ENCODE measurements at places on chromosomes 2 and 18. TPM values are rescaled to one million over a fixed set of nuclear protein-coding genes. Genes with fewer than 3 reads are reported as not detected.

UGT1A5 gene
- total RNA-seq: not detected

ZNF804A gene
- total RNA-seq: 0.06 TPM

PLEKHH2 gene
- total RNA-seq: 2.2 TPM

REG1B gene
- total RNA-seq: not detected

KCNJ13 gene
- total RNA-seq: not detected

DTNB gene
- 41.6 TPM for total RNA-seq

- H3K36me3 ChIP-seq: no peaks in the 10 kb centered on the region
- no peaks in the 10 kb centered on the region for H3K27me3 ChIP-seq
- H3K27ac ChIP-seq: no peak overlapping the region
- no peak overlapping the region for H3K4me3 ChIP-seq
Measured at GRCh38 chr18:3086871-3087270, 73.9 kb upstream of the LPIN2 start.

GRCh38 chr2:150476809-150477302 lies 10.6 kb downstream of the RND3 start:
- H3K4me3 ChIP-seq: no peak overlapping the region
- no peak for DNase-seq
- no peak overlapping the region for H3K27ac ChIP-seq
- no peaks in the 10 kb centered on the region for H3K4me1 ChIP-seq
- no peaks in the 10 kb centered on the region for H3K27me3 ChIP-seq

GRCh38 chr2:163734881-163735684 lies 725 bp downstream of the FIGN start:
- peaks cover 19% of the 10 kb centered on the region for H3K27me3 ChIP-seq
- no peak overlapping the region for H3K27ac ChIP-seq
- H3K4me1 ChIP-seq: no peaks in the 10 kb centered on the region
- DNase-seq: no peak
- no peaks in the 10 kb centered on the region for H3K36me3 ChIP-seq

- no peaks in the 10 kb centered on the region for H3K4me1 ChIP-seq
- no peaks in the 10 kb centered on the region for H3K27me3 ChIP-seq
- no peaks in the 10 kb centered on the region for H3K36me3 ChIP-seq
Measured at GRCh38 chr2:101638817-101639605, 58.5 kb upstream of the MAP4K4 start.

- H3K27ac ChIP-seq: no peak overlapping the region
- no peaks in the 10 kb centered on the region for H3K36me3 ChIP-seq
- H3K27me3 ChIP-seq: peaks cover 23% of the 10 kb centered on the region
- H3K4me3 ChIP-seq: no peak overlapping the region
- no peaks in the 10 kb centered on the region for H3K4me1 ChIP-seq
Measured at GRCh38 chr2:238853721-238854120, 5.8 kb downstream of the TWIST2 start.

GRCh38 chr2:19754907-19755306 lies 146.9 kb downstream of the TTC32 start:
- H3K27ac ChIP-seq: no peak overlapping the region
- no peak overlapping the region for H3K4me3 ChIP-seq
- H3K27me3 ChIP-seq: no peaks in the 10 kb centered on the region
- no peak for DNase-seq
- no peaks in the 10 kb centered on the region for H3K36me3 ChIP-seq

- H3K27ac ChIP-seq: no peak overlapping the region
- H3K4me3 ChIP-seq: no peak overlapping the region
- no peaks in the 10 kb centered on the region for H3K27me3 ChIP-seq
- no peak for DNase-seq
Measured at GRCh38 chr18:62828091-62828640, 112.8 kb downstream of the PHLPP1 start.

- no peaks in the 10 kb centered on the region for H3K4me1 ChIP-seq
- H3K4me3 ChIP-seq: no peak overlapping the region
- no peaks in the 10 kb centered on the region for H3K36me3 ChIP-seq
- DNase-seq: no peak
- H3K27me3 ChIP-seq: no peaks in the 10 kb centered on the region
- H3K27ac ChIP-seq: no peak overlapping the region
Measured at GRCh38 chr2:216563646-216564045, 65.0 kb downstream of the RPL37A start.

DNA sequence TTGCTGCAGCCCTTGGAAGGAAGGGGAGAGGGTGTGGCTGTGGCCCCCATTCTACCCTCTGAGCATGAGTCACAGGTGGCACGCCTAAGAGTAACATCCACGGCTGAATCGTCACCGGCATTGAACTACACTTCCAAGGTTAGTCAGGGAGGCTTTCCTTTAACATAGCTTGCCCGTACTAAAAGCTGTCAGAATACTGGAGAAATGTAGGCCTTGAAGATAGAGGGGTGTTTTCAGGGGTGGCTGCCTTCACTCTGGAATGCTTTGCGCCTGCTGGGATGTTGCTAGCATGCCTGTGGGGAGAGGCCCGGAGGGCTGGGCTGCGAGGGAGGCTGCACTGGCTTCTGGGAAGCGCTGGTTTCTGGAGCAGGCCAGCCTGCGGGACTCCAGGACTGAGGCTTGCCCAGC lies 333.7 kb downstream of the AGAP1 start:
- no peak overlapping the region for H3K27ac ChIP-seq
- DNase-seq: no peak
- no peaks in the 10 kb centered on the region for H3K36me3 ChIP-seq
- H3K4me1 ChIP-seq: no peaks in the 10 kb centered on the region
- no peak overlapping the region for H3K4me3 ChIP-seq

- H3K4me1 ChIP-seq: no peaks in the 10 kb centered on the region
- no peak overlapping the region for H3K4me3 ChIP-seq
- no peak overlapping the region for H3K27ac ChIP-seq
- H3K36me3 ChIP-seq: peaks cover 54% of the 10 kb centered on the region
- no peaks in the 10 kb centered on the region for H3K27me3 ChIP-seq
Measured at GRCh38 chr18:36175481-36175880, 11.8 kb upstream of the MOCOS start.

DNA sequence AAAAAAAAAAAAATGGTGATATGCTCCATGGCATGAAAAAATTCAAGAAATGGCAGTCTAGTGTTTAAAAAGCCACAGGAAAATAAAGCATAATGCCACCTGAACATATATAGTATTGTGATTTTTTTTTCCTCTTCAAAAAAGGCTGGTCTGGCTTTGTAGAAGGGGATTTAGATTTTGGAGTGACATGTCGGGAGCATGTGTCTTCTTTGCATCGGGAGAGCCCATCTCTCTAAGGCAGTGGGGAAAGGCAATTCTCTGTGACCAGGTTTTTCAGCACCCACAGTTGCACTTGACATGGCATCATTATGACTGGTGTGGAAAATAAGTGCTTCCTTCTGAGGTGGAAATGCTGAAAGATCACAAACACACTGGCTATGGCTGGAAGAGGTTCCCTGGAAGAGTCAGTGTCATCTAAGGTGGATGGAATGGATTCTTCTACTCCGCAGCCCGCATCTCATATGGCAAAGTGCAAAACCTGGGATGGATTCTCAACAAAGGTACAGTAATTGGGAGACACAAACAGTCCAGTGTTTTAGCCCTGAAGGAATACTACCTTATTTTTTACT lies 172.5 kb downstream of the AGAP1 start:
- H3K36me3 ChIP-seq: no peaks in the 10 kb centered on the region
- H3K27ac ChIP-seq: peak overlapping the region; percentile 44
- H3K4me3 ChIP-seq: no peak overlapping the region
- no peak for DNase-seq

- no peak for DNase-seq
- H3K27ac ChIP-seq: no peak overlapping the region
- H3K36me3 ChIP-seq: no peaks in the 10 kb centered on the region
- no peak overlapping the region for H3K4me3 ChIP-seq
- H3K27me3 ChIP-seq: no peaks in the 10 kb centered on the region
- no peaks in the 10 kb centered on the region for H3K4me1 ChIP-seq
Measured at GRCh38 chr18:25650201-25650941, 298.4 kb upstream of the ZNF521 start.

- no peak overlapping the region for H3K27ac ChIP-seq
- H3K4me1 ChIP-seq: no peaks in the 10 kb centered on the region
- DNase-seq: no peak
- no peaks in the 10 kb centered on the region for H3K36me3 ChIP-seq
Measured at GRCh38 chr2:130300258-130300969, 42.3 kb upstream of the IMP4 start.

- H3K36me3 ChIP-seq: no peaks in the 10 kb centered on the region
- no peaks in the 10 kb centered on the region for H3K27me3 ChIP-seq
- no peak overlapping the region for H3K27ac ChIP-seq
- no peak overlapping the region for H3K4me3 ChIP-seq
- no peaks in the 10 kb centered on the region for H3K4me1 ChIP-seq
Measured at GRCh38 chr2:45778720-45779171, 127.3 kb downstream of the PRKCE start.

All from T-cell (primary cell).